Epithelial cell of prostate (primary cell): ENCODE measurements at places on chromosomes 12 and 14.

GRCh38 chr14:85252011-85252410 is 277.9 kb upstream of the FLRT2 start:
- DNase-seq, result peak; percentile 45

- no peak for DNase-seq
Measured at GRCh38 chr12:30985814-30986452, 59.4 kb downstream of the TSPAN11 start.

DNA sequence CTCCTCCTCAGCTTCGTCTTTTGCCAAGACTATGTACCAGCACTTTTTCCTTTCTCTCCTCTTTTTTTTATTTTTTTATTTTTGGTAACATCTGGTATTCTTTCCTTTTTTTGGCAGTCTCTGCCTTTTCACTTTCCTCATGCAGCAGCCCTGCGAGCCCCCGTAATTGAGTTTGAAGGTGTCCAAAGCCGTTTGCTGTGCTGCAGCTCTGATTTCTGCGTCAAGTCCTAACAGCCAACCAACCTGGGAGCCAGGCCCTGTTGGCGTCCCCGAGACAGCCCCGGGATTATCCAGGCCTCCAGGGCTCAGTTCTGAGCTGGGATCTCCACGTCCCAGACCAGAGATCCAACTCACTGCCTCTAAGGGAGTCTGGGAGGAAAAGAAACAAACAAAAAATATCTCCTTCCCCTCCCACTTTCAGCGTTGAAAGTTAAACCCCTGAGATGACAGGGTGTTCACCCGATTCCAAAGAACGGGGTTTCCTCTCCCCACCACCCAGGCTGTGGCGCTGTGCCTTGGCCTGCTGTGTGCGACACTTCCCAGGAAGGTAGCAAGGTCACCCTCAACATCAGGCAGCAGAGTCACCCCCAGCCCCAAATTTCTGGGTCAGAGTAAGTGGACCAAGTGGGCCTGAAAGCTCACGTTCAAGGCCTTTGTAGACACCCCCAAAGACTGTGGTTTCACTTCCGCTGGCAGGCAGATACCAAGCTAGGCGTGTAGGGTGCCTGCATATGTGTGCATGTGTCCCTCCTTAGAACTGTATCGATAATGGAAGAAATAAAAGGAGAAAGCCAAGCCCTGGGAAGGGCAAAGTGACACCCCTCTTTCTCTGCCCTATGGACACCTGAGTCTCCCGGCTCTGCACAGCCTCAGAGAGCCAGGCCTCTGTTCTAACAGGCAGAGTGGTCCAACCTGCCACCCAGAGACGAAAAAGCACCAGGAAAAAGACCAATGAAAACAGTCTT is 11.1 kb downstream of the BCL11B start:
- DNase-seq, result no peak

DNA sequence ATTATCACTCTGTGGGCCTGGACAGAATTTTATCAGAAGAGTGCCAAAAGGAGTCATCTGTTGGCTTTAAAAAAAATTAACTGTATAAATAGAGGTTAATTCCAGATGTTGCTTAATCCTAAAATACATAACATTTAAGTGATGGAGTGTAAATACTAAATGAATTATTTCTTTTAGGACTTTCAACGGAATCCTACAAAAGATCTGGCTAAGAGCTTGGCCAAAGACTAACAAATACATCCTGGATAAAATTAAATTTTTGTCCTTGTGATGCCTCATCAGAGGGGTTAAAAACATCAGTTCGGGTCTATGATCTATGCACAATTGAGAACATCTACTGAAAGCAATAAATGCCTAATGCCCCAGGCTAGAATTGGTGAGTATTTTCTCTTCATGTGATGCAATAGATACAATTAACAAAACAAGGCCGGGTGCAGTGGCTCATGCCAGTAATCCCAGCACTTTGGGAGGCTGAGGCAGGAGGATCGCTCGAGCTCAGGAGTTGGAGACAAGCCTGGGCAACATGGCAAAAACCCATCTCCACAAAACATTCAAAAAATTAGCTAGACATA is 49.8 kb upstream of the RAP1B start:
- DNase-seq, result no peak

GRCh38 chr12:105756961-105757360 is 381.8 kb downstream of the NUAK1 start:
- DNase-seq, result no peak

DNA sequence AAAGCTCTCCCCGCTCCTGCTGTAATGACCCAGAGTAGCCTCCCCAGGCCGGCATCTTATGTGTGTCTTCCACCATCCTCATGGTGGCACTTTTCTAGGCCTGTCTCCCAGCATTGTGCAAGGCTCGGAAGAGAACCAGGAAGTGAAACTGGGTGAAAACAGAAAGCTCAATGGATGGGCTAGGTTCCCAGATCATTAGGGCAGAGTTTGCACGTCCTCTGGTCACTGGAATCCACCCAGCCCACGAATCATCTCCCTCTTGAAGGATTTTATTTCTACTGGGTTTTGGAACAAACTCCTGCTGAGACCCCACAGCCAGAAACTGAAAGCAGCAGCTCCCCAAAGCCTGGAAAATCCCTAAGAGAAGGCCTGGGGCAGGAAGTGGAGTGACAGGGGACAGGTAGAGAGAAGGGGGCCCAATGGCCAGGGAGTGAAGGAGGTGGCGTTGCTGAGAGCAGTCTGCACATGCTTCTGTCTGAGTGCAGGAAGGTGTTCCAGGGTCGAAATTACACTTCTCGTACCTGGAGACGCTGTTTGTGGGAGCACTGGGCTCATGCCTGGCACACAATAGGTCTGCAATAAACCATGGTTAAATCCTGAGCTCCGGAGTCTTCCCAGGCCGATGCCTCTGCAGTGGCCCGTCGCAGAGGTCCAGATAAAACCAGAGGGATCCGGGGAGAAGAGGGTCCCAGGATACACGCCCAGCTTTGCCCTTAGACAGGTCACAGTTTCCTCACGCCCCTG is 15.6 kb downstream of the ACVRL1 start:
- DNase-seq, result no peak

DNA sequence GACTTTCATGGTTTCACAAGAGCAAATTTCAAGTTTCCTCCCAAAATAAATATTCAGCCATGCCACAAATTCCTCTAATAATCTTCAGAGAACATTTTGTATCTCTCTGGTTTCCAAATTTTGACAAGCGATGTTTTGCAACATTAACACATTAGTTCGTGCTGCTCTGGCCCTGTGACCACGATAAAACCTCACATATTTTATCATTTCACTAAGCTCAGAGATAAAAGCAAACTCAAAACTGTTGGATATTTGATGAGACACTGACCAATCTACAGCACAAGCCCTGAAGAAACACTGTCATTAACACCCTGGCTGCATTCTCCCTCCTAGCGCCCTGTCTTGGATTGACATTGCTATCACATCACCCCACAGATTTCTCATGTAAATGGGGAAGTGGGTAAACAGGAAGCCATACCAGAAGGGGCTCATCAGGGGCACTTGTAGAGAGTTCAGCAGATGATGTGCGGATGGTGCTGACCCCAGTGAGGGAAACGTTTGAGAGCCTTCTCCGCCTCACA is 264.3 kb downstream of the PRKD1 start:
- DNase-seq, result no peak

DNA sequence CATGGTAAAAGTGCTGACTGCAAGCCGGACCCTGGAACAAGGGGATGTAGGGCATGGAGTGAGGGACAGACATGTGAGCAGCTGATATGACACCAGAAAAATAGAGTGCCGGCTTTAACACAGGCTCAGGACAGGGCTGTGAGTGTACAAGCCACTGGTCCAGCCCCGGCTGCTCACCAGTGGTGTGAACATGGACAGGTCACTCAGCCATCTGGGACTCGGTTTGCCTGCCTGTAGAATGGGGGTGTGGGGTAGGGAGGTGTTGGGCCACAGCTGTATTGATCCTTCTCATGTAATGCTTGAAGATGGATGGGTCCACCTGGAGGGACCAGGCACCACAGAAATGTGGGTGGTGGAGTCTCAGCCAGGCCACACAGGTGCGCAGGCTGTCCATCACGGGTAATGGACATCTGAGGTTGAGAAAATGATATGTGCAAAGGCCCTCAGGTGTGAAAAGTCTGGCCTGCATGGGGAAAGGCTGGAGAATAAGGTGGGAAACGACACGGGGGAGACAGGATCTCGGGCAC is 10.6 kb upstream of the KRT74 start:
- DNase-seq, result no peak

DNA sequence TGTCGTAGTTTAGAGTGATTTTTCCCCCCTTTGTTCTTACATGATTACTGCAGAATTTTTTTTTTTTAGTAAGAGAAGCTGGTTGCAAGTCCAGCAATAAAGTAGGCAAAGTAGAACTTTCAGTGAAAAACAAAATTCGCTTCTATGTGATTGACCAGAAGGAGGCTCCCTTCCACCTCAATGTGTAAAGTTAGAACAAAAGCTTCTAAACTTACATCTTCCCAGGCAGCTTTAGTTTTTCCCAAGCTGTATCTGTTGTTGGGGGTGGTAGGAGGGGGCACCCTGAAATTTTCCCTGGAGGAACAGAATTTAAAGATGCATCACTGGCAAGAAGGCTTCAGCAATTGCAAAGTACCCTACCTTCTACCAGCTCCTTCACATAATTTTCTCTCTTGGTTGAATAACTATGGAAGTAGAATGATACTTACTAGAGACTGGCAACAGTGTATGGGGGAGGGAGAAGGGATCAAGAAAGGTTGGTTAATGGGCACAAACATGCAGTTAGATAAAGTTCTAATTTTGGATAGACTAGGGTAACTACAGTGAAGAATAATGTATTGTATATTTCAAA is 87.3 kb upstream of the E2F7 start:
- DNase-seq, result no peak

DNA sequence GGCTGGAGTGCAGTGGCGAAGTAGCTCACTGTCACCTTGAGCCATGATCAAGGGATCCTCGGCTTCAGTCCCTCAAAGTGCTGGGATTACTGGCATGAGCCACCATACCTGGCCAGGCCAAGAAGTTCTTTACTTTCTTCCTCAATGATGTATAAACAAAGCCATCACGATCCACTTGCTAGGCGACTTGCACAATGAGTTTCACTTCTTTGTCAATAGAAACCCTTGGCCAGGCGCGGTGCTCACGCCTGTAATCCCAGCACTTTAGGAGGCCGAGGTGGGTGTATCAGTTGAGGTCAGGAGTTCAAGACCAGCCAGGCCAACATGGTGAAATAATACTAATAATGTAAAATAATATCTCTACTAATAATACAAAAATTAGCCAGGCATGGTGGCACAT is 14.4 kb upstream of the SPSB2 start:
- DNase-seq, result no peak

- DNase-seq, result no peak
Measured at GRCh38 chr14:95125221-95125620, 32.1 kb downstream of the DICER1 start.
